ENCODE measurements at places on chromosomes 5 and 9.
A peak's percentile ranks its signal among the peaks of the same experiment; 100 is the strongest.

GRCh38 chr9:76022317-76022716, 131.8 kb downstream of the PCSK5 start:
- no peak overlapping the region for H3K4me3 ChIP-seq
- no peak for DNase-seq
- peaks cover 2% of the 10 kb centered on the region for H3K4me1 ChIP-seq
- no peak overlapping the region for H3K27ac ChIP-seq

DNA sequence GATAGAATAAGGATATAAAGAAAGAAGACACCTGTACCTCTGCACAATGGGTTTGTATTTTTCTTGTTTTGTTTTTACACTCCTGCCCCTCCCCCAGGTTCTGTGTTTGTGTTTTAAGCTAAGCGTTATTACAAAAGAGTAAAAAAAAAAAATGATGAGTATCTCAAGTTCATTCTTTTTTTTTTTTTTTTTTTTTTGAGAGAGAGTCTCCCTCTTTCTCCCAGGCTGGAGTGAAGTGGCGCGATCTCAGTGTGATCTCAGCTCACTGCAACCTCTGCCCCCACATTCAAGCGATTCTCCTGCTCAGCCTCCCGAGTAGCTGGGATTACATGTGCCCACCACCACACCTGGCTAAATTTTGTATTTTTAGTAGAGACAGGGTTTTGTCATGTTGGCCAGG, 29.4 kb upstream of the RAI14 start:
- H3K36me3 ChIP-seq, result no peaks in the 10 kb centered on the region
- no peaks in the 10 kb centered on the region for H3K4me1 ChIP-seq
- no peak for DNase-seq
- no peak overlapping the region for H3K27ac ChIP-seq
- H3K4me3 ChIP-seq, result no peak overlapping the region

DNA sequence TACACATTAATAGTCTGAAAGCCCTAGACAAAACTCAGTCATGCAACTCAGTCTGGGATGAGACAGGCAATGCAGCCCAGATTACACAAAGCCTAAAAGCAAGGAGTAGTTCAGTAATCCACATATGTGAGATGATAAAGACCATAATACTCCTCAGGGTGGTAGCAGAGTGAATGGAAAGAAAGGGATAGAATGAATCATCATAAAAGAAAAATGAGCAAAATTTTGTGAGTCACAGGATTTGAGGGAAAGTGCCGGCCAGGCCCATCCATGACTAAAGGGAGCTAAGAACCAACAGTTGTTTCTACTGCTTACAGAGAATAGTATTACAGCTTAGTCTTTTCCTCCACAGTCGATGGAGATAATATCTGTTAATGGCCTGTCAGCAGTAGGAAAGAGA, 90.0 kb upstream of the POU5F2 start:
- H3K27me3 ChIP-seq, result no peaks in the 10 kb centered on the region
- H3K36me3 ChIP-seq, result no peaks in the 10 kb centered on the region
- H3K27ac ChIP-seq, result no peak overlapping the region
- no peak for DNase-seq

- H3K27ac ChIP-seq, result peak overlapping the region; percentile 89
- H3K4me1 ChIP-seq, result no peaks in the 10 kb centered on the region
- peak; percentile 85 for DNase-seq
- H3K36me3 ChIP-seq, result peaks cover 2% of the 10 kb centered on the region
- H3K4me3 ChIP-seq, result peak overlapping the region; percentile 48
Measured at GRCh38 chr9:35729700-35730485, 2.1 kb downstream of the TLN1 start.

- H3K27me3 ChIP-seq, result no peaks in the 10 kb centered on the region
- no peak overlapping the region for H3K27ac ChIP-seq
- H3K4me3 ChIP-seq, result no peak overlapping the region
- H3K4me1 ChIP-seq, result no peaks in the 10 kb centered on the region
Measured at GRCh38 chr5:157476702-157477408, 16.8 kb downstream of the NIPAL4 start.

DNA sequence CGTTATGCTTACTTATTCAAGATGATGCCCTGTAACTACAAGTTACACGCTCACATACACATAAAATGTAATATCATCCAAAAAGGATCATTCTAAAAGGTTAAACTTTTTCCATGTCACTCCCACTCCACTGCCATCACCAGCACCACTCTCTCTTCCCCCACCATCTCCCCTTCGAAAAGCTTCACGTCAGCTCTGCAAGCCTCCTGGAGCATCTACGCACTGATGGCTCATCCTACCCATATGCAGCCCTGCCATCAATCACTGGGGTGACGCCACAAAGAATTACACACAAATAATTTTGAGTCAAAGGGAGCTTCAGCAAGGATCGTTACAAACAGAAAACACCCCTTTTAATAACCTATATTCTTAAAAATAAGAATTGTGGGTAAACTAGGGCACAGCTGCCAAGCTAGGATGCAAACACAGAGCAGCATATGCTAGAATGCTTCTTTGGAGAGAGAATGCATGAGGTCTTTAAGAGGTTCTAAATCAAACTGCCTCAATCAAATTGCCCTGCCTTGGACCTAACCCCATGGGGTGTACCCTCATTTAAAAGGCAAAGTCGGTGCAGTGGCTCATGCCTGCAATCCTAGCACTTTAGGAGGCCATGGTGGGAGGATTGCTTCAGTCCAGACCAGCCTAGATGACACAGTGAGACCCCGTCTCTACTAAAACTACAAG, 56.1 kb downstream of the SHB start:
- H3K4me1 ChIP-seq, result no peaks in the 10 kb centered on the region
- DNase-seq, result no peak
- H3K36me3 ChIP-seq, result no peaks in the 10 kb centered on the region
- H3K4me3 ChIP-seq, result no peak overlapping the region
- H3K27me3 ChIP-seq, result no peaks in the 10 kb centered on the region
- no peak overlapping the region for H3K27ac ChIP-seq

DNA sequence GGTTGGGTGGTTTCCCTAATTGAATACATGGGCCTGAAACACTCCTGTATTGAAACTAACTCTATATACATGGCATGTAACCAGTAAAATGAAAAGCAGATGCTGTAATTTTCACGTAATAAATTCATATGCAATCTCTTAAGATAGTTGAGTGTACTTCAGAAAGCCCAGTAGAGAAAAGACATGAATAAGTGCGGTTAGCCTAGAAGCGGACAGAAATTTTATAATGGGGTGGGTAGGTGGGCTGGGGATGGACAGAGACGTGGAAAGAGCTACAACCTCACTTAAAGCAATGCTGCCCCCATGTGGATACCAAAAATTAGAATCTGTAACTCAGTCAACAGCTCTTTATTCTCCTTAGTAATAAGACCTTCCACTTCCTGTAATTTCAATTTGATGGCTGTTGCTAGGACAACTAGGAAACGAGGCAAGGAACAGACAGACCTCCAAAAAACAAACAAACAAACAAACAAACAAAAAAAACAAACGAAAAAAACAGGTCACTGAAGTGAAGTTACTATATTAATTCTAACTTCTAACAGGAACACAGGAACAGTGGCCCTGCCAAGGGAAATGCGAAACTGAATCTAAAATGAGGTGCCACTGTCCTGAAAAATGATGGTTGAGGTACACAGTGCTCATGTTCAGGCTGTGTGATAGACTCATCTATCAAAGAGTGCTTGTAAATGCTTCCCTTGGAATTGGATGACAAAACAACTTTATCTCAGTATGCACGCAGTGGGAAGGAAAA, 103.4 kb upstream of the GNA14 start:
- H3K4me3 ChIP-seq, result no peak overlapping the region
- no peaks in the 10 kb centered on the region for H3K36me3 ChIP-seq
- DNase-seq, result no peak
- H3K27me3 ChIP-seq, result no peaks in the 10 kb centered on the region
- H3K27ac ChIP-seq, result no peak overlapping the region

GRCh38 chr9:21141427-21141882, at the start of gene IFNW1:
IFNW1 (minus strand) TSS chr9:21141832; CDS start chr9:21141570, 262 bp downstream.
- H3K27me3 ChIP-seq, result no peaks in the 10 kb centered on the region
- no peaks in the 10 kb centered on the region for H3K36me3 ChIP-seq
- no peaks in the 10 kb centered on the region for H3K4me1 ChIP-seq
- no peak within 1 kb of the TSS for H3K27ac ChIP-seq

DNA sequence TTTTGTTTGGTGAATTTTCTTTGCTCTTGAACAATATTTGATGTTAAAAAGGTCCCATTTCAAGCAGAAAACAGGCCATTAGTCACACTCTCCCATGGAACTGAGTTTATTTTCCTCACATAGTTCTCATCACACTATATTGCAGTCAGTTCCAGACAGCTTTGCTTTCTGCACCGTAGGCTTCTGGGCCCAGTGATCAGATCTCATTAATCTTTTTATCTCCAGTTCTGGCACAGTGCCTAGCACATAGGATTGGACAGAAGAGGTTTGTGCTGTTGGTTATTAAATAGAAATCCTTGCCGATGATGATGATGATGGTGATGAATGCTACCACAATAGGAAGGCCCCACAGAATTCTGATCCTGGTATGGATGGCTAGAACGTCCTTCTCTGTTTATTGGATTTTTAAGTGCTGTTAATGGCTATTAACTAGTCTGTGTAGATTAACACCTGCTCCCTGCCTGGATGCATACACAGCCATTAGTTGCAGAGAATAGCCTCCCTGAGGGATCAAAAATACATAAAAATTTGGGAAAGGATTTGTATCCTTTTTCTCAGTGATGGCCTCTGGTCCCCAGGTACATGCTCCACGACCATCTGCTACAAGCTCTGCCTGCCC, 52.0 kb upstream of the NTRK2 start:
- no peak overlapping the region for H3K4me3 ChIP-seq
- H3K36me3 ChIP-seq, result no peaks in the 10 kb centered on the region
- no peak overlapping the region for H3K27ac ChIP-seq
- H3K4me1 ChIP-seq, result no peaks in the 10 kb centered on the region

- no peaks in the 10 kb centered on the region for H3K36me3 ChIP-seq
- no peaks in the 10 kb centered on the region for H3K4me1 ChIP-seq
- H3K4me3 ChIP-seq, result no peak overlapping the region
- H3K27ac ChIP-seq, result no peak overlapping the region
- no peak for DNase-seq
Measured at GRCh38 chr5:96569770-96570169, 92.4 kb upstream of the CAST start.

- no peaks in the 10 kb centered on the region for H3K36me3 ChIP-seq
- H3K4me3 ChIP-seq, result no peak overlapping the region
- no peak overlapping the region for H3K27ac ChIP-seq
- H3K4me1 ChIP-seq, result no peaks in the 10 kb centered on the region
- DNase-seq, result no peak
Measured at GRCh38 chr5:8391911-8392310, 523.0 kb downstream of the MTRR start.

GRCh38 chr9:127865645-127866464, 11.4 kb upstream of the ENG start:
- no peaks in the 10 kb centered on the region for H3K4me1 ChIP-seq
- peak; percentile 72 for DNase-seq
- no peak overlapping the region for H3K4me3 ChIP-seq
- H3K27ac ChIP-seq, result no peak overlapping the region
- no peaks in the 10 kb centered on the region for H3K36me3 ChIP-seq

Measured in aorta (tissue), 5 donors.